Activated T-helper 1 cell treated with anti-CD3 and anti-CD28 coated beads, Interleukin-2, amount 50 U/mL, for 16 hours (primary cell): ENCODE measurements at places on chromosomes 2 and 18.

- no peak for DNase-seq
These were observed 278.7 kb downstream of the MBD5 start for GRCh38 chr2:148299616-148300015.

DNA sequence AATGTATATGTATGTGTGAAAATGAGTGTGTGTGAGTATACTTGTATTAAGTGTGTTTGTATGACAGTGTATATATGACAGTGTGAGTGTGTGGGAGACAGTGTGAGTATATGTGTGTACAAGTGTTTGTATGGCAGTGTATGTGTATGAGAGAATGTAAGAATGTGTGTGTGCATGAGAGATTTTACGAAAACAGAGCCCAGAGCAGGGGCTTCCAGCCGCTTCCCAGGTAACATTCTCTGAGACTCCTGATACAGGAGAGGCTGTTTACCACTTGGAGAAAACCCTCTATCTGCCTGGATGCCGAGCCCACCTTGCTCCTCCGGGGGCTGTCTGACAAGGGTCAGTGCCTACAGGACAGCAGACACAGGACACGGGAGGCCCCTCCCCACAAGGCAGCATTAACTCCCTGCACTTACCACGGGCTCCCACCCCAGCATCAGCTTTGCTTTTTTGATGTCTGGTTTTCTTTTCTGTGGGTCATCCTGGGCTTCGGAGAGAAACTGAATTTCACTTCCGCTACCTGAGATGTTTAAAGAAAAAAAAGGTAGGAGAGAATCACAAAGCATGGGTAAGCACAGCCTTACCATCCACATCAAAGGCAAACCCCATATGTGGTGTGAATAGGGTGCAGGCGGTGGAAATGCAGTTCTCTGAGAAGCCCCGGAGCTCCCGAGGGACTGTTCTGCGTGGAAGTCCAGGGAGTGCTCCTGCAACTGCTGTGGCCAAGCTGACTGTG lies 97.6 kb downstream of the UXS1 start:
- no peak for DNase-seq

GRCh38 chr2:209986415-209986814 lies 16.0 kb upstream of the RPE start:
- no peak for DNase-seq

- DNase-seq, result no peak
These were observed 3.8 kb upstream of the WDR35 start for GRCh38 chr2:19993731-19994130.

GRCh38 chr2:241816431-241817121 lies 7.6 kb downstream of the NEU4 start:
- no peak for DNase-seq

DNA sequence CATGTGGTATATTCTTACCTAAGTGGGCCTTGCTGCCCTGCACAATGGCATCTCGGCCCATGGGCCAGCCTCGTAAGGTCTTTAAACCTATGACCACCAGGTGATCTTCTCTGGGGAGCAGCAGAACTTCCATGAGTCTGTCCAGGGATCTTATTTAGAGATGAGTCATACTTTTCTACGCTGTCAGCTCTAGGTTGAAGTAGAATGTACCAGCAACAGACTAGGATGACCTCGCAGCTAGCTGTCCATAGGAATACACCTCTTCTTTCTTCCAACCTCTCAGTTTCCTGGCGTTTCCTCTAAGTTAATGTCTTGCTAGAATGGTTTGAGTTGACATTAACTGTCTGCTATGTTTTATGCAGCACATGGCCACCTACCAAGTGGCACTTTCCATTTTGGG lies 15.6 kb upstream of the CXCR4 start:
- DNase-seq, result no peak

DNA sequence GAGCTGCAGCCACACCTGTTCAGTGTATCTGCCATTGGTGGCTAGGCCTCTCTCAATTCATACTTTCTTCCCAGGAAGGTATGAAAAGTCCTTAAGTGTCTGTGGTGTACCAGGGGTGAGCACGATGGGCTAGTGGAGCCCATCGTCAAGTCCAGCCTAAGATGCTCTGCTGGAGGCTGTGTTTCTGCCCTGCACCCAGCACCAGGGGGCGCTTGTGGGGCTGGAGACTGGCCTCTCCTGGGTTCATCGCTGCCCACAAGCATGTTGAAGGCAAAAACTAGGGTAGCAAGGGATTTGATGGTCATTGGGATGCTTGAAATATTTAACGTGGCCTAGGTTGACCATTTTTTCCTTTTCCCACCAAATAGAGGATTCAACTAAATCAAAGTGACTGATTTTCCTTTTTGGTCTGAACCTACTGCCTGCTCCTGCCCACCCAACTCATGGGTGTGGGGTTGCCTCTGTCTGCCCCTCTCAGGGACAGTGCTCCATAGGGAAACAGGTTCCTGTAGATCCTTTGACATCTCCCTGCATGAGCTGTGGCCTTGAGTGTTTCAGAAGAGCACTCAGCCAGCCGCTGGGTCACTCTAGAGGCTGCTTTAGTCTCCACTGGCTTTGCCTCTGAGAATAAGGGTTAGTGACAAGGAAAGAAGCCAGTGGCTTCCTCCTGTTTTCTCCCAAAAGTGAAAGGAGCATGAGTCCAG lies 59.0 kb downstream of the TPGS2 start:
- DNase-seq, result no peak

GRCh38 chr2:63736354-63736753 lies 105.3 kb upstream of the UGP2 start:
- no peak for DNase-seq

DNA sequence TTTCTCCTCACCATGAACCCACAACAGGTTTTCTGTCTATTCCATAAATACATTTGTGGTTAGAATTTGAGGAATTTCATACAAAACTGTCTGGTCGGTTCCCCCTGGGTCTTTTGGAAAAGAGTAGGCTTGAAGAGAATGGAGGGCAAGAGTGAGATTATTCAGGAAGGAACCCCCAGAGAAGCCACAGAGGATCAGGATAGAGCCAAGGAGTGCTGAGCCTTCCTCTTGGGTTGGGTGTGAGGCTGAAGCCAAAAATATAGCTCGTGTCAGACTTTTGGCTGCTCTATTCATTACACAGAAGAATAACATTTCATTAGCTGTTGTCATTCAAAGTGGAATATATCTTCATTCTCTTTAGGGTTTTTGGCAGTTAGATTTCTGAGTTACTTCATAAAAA lies 45.9 kb upstream of the YES1 start:
- no peak for DNase-seq

DNA sequence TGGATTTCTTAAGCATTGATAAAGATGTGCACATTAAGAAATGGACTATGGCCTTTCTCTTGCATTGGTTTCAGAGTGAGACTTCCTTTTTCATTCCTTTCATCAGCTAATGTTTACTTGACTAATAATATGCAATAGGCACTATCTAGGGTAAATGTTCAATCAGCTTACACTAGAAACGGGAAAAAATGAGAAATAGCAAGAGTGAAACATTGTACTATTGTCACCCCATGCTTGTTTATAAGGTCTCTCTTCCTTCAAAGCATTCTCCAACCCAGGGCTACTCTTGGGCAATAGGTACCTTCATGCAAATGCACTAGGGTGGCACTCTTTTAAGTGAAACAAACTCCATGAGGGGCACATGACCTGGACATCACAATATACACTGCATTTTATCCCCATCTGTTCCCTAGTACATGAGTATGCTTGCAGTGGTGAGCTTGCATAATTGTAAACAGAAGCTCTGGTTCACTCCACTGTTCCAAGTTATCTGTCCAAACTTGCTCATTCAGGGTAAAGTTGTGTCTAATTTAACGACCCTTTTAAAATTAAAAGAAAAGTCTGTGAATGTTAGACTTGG lies 402.3 kb downstream of the ERBB4 start:
- no peak for DNase-seq

- DNase-seq, result no peak
These were observed 963 bp downstream of the ERFE start for GRCh38 chr2:238159661-238160205.

GRCh38 chr2:68172521-68172920 lies 14.8 kb downstream of the PNO1 start:
- DNase-seq, result no peak

GRCh38 chr2:17276220-17276619 lies 242.0 kb downstream of the RAD51AP2 start:
- no peak for DNase-seq

- no peak for DNase-seq
These were observed 468 bp upstream of the SATB2 start for GRCh38 chr2:199458009-199458805.

GRCh38 chr2:28437149-28437835 lies 44.6 kb downstream of the FOSL2 start:
- no peak for DNase-seq

GRCh38 chr2:238149841-238150572 lies 8.8 kb upstream of the ERFE start:
- no peak for DNase-seq

DNA sequence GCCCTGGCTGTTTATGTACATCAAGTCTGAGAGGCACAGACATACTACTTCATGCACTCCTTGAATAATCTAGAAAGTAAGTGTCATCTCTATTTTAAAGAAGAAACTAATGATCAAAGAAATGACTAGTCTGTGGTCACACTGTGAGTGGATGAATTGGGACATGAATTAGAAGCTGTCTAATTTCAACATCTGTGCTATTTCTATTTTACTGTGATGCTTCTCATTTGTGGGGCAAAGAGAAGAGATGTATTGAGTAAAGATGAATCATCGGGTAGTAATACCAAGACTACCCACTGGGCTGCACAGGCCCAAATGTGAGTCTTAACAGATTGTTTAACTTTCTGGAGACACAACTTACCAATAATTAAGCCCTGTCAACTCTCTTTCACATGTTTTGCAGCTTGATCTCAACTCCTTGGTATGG lies 42.4 kb upstream of the MTIF2 start:
- no peak for DNase-seq

GRCh38 chr2:233329489-233330135 lies 22.0 kb downstream of the SAG start:
- no peak for DNase-seq

DNA sequence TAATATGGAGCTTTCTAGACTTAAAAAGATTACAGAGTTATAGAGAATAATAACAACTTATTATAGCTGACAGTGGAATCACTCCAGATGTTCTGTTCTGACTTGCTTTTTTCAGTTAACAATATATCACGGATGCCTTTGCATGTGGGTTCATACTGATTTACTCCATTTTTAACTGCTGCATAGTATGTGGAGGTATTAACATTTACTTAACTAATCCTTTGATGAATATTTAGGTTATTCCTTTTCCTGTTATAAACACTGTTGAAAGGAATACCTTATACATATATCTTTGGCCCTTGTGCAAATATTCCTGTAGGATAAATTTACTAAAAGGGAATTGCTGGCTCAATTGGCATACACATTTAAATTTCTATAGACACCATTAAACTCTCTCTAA lies 33.1 kb upstream of the ZFP36L2 start:
- no peak for DNase-seq

DNA sequence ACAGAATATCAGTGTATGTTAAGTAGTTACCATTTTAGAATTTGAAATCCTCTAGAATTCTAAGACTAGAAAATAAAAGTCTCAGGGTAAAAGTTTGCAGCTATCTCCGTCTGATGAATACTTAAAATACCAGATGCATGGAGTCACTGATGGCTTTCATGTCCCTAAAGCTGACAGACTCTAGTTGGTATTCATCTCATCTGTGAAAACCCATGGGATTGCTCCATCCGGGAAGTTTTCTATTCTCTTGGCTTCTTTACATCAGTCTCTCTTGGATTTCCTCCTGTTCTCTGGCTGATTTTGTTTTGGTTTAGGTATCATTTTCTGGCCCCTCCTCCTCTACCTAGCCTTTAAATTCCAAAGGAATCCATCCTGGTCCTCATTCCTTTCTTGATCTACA lies 465.6 kb upstream of the POU3F3 start:
- DNase-seq, result no peak

DNA sequence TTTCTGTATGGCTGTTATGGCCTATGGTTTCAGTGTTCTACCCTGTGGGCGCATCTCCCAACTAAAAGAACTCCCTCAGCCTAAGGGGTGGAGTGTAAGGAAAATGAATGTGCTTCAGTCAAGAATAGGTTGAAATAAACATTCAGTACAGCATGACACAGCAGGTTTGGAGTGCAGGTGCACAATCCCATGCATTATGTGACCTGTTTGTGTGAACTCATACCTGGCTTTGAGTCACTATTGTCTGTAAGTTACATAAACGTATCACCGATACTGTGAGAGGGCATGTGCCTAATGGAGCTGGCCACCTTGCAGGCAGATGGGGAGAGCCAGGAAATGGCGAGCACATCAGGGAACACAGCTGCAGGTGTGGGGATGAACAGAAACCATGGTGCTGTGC lies 216.0 kb downstream of the DSEL start:
- DNase-seq, result no peak

DNA sequence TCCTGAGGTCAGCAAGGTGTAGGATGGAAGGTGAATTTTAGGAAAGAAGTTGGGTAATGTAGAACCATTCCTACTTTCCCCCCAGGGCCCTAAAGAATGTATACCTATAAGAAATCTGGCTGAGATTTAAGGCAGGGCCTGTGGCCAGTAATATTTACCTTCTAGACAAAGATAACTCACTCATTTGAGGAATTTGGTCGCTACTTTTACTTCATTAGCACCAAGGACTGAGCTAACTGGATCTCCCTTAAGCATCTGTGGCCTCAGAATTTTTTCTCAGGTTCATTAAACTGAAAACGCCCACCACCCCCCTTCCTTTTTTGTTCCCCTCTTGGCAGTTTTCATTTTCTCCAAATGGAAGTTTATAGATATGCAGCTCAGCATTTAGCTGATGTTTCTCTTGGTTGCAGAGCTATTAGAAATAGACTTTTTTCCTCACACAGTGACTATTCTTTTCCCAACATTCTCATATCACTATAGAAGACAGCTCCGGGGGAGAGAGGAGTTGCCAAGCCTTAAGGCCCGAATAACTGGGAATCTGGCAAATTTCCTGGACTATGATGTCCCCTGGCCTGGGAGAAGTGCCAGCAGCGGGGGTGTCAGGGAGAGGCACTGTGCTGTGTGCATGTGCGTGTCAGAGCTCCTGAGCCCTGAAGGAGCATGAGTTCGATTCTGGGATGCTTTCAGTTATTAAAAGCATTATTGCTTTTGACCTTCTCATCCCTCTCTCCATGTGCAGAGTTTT lies 310.9 kb downstream of the PRKCE start:
- DNase-seq, result no peak

- DNase-seq, result no peak
These were observed 1175.1 kb upstream of the ACVR2A start for GRCh38 chr2:146669735-146670134.

GRCh38 chr18:58195278-58195765 lies 151.3 kb downstream of the NEDD4L start:
- no peak for DNase-seq

DNA sequence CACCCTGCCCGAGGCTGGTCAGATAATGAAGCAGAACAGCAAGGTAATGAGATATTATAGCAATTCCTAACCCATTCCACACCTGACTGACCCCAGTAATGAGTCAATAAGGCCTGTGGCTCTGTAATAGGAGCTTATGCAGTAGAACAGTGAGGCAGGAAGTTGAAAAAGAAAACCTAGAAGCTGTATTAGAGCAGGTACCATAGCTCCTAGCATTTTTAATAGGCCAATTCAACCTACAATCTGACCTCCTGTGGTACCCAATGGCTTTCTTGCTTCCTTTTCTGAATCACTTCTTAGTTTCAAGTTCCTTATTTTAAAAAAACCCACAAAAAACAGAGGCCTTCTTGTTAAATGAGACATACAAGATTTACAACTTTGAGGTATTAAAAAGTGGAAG lies 43.6 kb upstream of the MAP2 start:
- no peak for DNase-seq

- DNase-seq, result no peak
These were observed 96.8 kb downstream of the SGPP2 start for GRCh38 chr2:222521099-222521498.
